WTC11 (cell line): ENCODE measurements at places on chromosomes 1 and 21. TPM values are rescaled to one million over a fixed set of nuclear protein-coding genes. Genes with fewer than 3 reads are reported as not detected.
A peak's percentile ranks its signal among the peaks of the same experiment; 100 is the strongest.

GRCh38 chr1:103460511-103460910 is 65.0 kb upstream of the RNPC3 start:
- H3K27me3 ChIP-seq = no peaks in the 10 kb centered on the region
- DNase-seq = no peak
- H3K4me3 ChIP-seq = no peak overlapping the region
- H3K27ac ChIP-seq = no peak overlapping the region
- H3K36me3 ChIP-seq = no peaks in the 10 kb centered on the region
- H3K4me1 ChIP-seq = peaks cover 11% of the 10 kb centered on the region

DNA sequence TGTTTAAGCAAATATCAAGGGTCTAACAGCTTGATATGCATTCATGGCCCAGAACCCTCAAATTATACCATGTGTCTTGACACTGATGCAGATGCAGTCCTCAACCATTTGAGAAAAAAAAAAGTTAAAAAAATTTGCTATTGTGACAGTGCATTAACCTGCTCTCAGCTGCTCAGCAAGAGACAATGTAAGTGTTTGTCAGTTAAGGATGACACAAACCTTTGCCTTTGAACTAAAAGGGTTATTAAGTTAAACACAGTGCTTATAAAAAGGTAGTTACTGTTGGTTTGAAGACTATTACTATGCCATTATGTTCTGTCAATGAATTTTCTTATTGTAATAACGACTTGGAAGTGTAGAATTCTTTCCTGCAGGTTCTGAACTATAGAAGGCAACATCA is 655.6 kb upstream of the NEGR1 start:
- no peaks in the 10 kb centered on the region for H3K27me3 ChIP-seq
- H3K4me1 ChIP-seq = peaks cover 29% of the 10 kb centered on the region
- no peak overlapping the region for H3K27ac ChIP-seq
- no peak for DNase-seq
- 0 out of 2 replicates have a peak, but pooled peaks cover 1% of the 10 kb centered on the region for H3K36me3 ChIP-seq

DNA sequence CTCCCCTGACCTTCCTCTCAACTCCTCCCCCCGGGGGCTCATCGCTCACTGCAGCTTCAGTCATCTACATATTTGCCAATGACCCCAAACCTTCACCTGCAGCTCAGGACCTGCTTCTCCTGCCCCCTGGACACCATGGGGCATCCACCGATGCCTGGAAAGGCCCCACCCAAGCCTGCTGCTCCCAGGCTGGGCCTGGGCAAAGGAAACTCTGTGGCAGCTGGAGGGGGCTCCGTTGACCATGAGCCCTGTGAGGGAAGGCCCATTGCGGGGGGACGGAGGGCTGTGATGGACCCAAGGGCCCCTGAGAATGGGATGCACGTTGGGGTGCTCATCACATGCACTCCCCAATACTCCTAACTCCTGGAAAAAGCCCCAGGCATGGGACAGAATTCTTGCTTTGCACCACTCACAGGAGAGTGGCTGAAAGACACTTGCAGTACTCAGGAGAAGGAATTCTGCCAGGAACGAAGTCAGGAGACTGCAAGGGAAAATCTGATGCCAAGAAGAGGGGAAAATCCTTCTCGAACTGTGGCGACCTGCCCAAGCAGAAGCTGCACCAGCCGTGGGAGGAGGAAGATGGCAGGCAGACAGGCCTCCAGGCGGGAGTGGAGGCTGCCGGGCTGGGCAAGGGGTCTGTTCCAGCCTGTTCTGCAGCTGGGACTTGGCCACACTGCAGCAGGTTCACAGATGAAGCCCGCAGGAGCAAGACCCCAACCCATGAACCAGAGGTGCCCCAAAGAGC is 18.4 kb downstream of the MATN1 start:
- no peak for DNase-seq
- H3K27me3 ChIP-seq = no peaks in the 10 kb centered on the region
- H3K27ac ChIP-seq = no peak overlapping the region
- no peaks in the 10 kb centered on the region for H3K36me3 ChIP-seq

- H3K36me3 ChIP-seq = peaks cover 19% of the 10 kb centered on the region
- no peaks in the 10 kb centered on the region for H3K27me3 ChIP-seq
- H3K4me1 ChIP-seq = no peaks in the 10 kb centered on the region
These were observed 30.6 kb downstream of the ELK4 start for GRCh38 chr1:205601205-205601604.

- peak; percentile 80 for DNase-seq
- H3K36me3 ChIP-seq = no peaks in the 10 kb centered on the region
- no peaks in the 10 kb centered on the region; the same call in 1 of the 2 replicates for H3K27me3 ChIP-seq
These were observed 10.5 kb downstream of the KIAA1614 start for GRCh38 chr1:180923021-180923841.

GRCh38 chr1:44867801-44868200 is 24.7 kb upstream of the PTCH2 start:
- no peak overlapping the region for H3K4me3 ChIP-seq
- H3K27ac ChIP-seq = no peak overlapping the region
- DNase-seq = no peak
- peaks cover 13% of the 10 kb centered on the region for H3K36me3 ChIP-seq

- peaks cover 5% of the 10 kb centered on the region; the same call in 1 of the 2 replicates for H3K36me3 ChIP-seq
- H3K27ac ChIP-seq = no peak overlapping the region
- DNase-seq = no peak
- H3K27me3 ChIP-seq = no peaks in the 10 kb centered on the region
- H3K4me1 ChIP-seq = peaks cover 25% of the 10 kb centered on the region
- H3K4me3 ChIP-seq = peak overlapping the region; percentile 88
These were observed 2.2 kb downstream of the TMED5 start for GRCh38 chr1:93177991-93178390.

GRCh38 chr1:177558372-177558771 is 387.6 kb downstream of the BRINP2 start:
- DNase-seq = no peak
- H3K4me3 ChIP-seq = no peak overlapping the region
- H3K27ac ChIP-seq = no peak overlapping the region
- H3K36me3 ChIP-seq = no peaks in the 10 kb centered on the region
- no peaks in the 10 kb centered on the region for H3K4me1 ChIP-seq

DNA sequence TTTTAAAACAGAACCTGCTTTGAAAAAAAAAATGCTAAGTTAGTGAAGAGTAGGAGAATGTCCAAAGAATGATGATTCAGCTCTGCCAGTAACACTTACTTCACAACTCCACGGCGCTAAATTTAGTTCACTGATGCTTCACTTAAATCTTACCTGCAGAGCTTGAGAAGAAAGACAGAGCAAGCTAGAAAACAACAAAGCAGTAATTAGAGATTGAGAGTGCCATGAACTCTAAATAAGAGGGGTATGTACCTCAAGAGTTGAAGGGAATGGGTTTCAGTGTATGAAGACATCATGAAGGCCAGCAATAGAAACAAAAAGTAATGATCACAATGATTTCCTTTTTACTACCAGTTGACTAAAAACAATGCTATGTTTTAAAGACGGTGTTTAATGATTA is 32.8 kb downstream of the EPRS1 start:
- H3K4me3 ChIP-seq = no peak overlapping the region
- H3K27me3 ChIP-seq = no peaks in the 10 kb centered on the region
- peaks cover 55% of the 10 kb centered on the region for H3K36me3 ChIP-seq
- peak overlapping the region; percentile 4; the same call in 1 of the 2 replicates for H3K27ac ChIP-seq
- no peak for DNase-seq
- H3K4me1 ChIP-seq = no peaks in the 10 kb centered on the region

GRCh38 chr1:66654643-66655042 is 97.6 kb upstream of the DYNLT5 start:
- H3K4me3 ChIP-seq = no peak overlapping the region
- H3K27me3 ChIP-seq = no peaks in the 10 kb centered on the region
- H3K27ac ChIP-seq = no peak overlapping the region
- DNase-seq = no peak
- H3K4me1 ChIP-seq = peaks cover 16% of the 10 kb centered on the region

DNA sequence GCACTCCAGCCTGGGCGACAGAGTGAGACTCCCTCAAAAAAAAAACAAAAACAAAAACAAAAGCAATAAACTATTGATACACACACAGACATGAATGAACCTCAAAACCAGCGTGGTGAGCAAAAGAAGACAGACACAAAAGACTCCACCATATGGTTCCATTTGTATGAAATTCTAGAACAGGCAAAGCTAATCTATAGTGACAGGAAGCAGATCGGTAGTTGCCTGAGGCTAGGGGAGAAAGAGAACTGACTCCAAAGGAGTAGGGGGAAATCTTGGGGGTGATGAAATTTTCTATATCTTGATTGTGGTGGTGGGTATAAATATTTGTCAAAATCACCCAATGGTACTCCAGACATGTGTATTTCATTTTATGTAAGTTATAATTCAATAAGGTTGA is 20.9 kb downstream of the LACTBL1 start:
- H3K36me3 ChIP-seq = no peaks in the 10 kb centered on the region
- H3K27ac ChIP-seq = no peak overlapping the region
- no peak overlapping the region for H3K4me3 ChIP-seq
- no peak for DNase-seq
- H3K4me1 ChIP-seq = no peaks in the 10 kb centered on the region
- H3K27me3 ChIP-seq = peaks cover 50% of the 10 kb centered on the region

DNA sequence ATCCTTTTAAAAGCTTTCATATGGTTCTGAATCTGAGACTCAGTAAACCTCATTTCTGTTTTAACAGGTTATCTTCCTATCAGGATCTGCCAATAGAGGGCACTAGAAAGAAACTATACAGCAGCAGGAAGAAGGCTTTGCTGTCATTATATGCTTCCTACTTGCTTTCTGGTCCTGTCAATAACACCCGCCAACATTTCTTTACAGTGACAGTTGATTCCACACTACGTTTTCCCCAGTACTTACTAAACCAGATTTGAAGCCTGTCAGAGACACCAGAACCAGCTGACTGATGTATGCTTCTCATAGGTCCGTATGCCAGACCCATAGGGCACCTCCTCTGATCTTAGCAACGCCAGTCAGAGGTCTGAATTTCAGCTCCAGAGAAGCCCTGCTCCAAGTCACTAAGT is 341.0 kb upstream of the NEGR1 start:
- H3K27ac ChIP-seq = no peak overlapping the region
- no peak for DNase-seq
- no peaks in the 10 kb centered on the region for H3K27me3 ChIP-seq
- H3K4me3 ChIP-seq = no peak overlapping the region
- no peaks in the 10 kb centered on the region for H3K36me3 ChIP-seq
- no peaks in the 10 kb centered on the region for H3K4me1 ChIP-seq

GRCh38 chr1:223811634-223812101 is 34.1 kb downstream of the TP53BP2 start:
- H3K27me3 ChIP-seq = no peaks in the 10 kb centered on the region
- no peak overlapping the region for H3K27ac ChIP-seq
- H3K4me1 ChIP-seq = no peaks in the 10 kb centered on the region
- H3K36me3 ChIP-seq = peaks cover 56% of the 10 kb centered on the region
- no peak for DNase-seq

DNA sequence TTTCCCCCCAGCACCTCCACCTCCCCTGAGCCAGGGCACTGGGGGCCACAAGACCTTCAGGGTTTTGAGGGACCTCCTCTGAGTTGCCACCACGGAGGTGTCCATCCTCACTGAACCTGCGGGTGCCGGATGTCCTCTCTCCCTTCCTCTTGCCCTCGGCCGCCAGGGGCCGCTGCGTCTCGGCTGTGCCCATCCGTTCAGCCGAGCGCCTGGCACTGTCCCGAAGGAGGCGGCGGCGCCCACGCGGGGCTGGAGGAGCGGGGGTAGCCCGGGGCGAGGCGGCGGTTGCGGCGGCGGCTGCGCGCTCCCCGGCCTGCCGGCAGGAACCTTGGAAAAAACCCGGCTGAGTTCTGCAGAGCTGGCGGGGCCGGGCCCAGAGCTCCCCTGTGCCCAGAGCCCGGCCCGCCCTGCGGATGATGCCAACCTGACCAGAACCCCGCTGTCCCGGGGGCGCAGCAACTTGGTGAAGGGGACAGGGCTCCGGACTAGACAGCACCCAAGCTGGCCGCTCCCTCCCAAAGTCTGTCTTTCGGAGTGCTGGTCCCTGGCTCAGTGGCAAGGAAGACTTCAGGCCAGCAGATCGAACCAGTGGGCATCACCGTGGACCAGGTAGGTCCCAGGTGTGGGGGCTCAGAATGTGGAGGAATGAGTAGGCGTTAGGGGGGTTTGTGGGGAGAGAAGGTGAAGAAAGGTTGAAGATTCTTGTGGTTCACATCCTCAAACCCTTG is 3.7 kb upstream of the PPM1J start:
- peak; percentile 83 for DNase-seq
- H3K4me3 ChIP-seq = peak overlapping the region; percentile 31; the same call in 1 of the 2 replicates
- H3K27me3 ChIP-seq = peaks cover 64% of the 10 kb centered on the region
- no peak overlapping the region for H3K27ac ChIP-seq
- H3K36me3 ChIP-seq = no peaks in the 10 kb centered on the region

DNA sequence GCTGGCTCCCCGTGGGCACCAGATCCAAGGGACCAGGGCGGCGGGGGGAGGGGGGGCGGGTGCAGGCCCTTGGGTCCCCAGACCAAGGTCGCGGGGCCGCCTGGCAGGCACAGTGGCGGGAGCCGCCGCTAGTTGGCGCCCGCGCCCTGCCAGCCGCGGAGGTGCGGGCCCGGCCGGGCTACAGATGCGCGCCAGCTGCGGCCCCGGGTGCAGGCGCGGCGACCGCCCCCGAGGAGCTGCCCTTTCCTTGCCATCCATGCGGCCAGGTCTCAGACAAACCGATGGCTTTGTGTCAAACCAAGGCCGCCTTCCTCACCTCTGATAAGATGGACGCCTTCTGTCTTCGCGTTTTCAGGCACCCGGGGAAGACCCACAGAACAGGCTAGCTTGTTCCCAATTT is 2.2 kb upstream of the RUNX3 start:
- no peak overlapping the region for H3K27ac ChIP-seq
- H3K36me3 ChIP-seq = no peaks in the 10 kb centered on the region
- peak; percentile 79 for DNase-seq
- peaks cover 81% of the 10 kb centered on the region for H3K27me3 ChIP-seq
- peaks cover 56% of the 10 kb centered on the region for H3K4me1 ChIP-seq
- peak overlapping the region; percentile 71 for H3K4me3 ChIP-seq

DNA sequence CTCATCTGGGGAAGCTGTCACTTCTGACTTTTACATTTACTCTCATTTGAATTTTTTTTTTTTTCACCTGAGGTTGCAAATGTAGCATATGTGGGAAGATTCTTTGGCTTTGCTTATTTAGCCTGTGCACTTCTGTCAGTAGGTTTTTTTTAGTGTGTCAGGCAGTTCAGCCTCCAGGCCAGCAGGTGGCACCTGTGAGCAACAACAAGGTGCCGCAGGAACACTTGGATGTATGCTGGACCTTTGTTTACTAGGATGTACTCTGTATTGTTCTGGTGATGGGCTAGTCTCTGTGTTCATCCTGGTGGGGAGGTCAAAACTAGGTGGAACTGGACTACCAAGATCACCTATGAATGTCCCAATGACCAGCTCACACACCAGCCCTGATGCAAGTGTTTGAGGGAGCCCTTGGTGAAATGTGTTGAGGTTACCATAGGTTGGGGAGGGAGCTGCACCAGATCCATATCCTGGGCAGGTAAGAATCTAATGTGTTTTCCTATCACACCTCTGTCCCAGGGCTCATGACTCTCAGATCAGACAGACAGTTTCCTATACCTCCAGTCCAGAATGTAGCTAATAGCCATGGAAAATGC is 618.2 kb downstream of the BRINP3 start:
- no peaks in the 10 kb centered on the region for H3K27me3 ChIP-seq
- DNase-seq = peak; percentile 60
- peaks cover 9% of the 10 kb centered on the region for H3K36me3 ChIP-seq
- H3K4me3 ChIP-seq = no peak overlapping the region

GRCh38 chr1:54070171-54070837 is 16.9 kb downstream of the TCEANC2 start:
- no peak overlapping the region for H3K27ac ChIP-seq
- peaks cover 12% of the 10 kb centered on the region for H3K36me3 ChIP-seq
- no peaks in the 10 kb centered on the region for H3K4me1 ChIP-seq
- H3K4me3 ChIP-seq = no peak overlapping the region
- no peak for DNase-seq
- no peaks in the 10 kb centered on the region for H3K27me3 ChIP-seq

ERVH48-1 gene
- 14.7 to 26.6 TPM (median 26.1 TPM) in 3 replicates for total RNA-seq

FCRL5 gene
- total RNA-seq = 0.70 to 0.89 TPM (median 0.78 TPM) in 3 replicates
